ENCODE measurements at places on chromosomes 12 and 14.

- no peak for DNase-seq
Measured at GRCh38 chr14:35296545-35296944, 4.4 kb downstream of the PSMA6 start.

DNA sequence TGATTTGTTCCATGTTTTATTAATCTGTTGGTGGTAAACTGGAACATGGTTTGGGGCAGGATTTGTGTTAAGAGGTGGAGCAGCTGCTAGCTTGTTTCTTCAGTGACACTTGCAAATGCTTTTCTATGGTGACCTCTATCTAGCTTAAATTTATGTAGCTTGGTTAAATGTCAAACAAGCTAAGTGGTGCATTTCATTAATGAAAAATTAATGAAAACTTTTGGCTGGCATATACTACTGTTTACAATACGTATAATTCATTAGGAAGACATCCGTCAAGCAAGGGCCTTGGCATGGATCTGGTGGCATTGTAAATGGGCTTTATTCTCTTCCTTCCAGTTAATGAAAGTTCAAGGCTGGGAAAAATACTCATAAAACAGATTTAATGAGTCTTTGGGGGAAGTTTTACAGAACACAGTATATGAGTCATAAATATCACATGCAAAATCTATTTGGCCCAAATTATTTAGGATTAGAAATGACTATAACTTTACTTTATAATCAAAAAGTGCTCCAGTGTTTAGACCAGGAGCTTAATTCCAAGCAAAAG is 807.7 kb upstream of the SEL1L start:
- no peak for DNase-seq

- DNase-seq: no peak
Measured at GRCh38 chr14:52333108-52333507, 19.0 kb downstream of the PTGER2 start.

- no peak for DNase-seq
Measured at GRCh38 chr12:98127336-98127679, 388.1 kb upstream of the TMPO start.

DNA sequence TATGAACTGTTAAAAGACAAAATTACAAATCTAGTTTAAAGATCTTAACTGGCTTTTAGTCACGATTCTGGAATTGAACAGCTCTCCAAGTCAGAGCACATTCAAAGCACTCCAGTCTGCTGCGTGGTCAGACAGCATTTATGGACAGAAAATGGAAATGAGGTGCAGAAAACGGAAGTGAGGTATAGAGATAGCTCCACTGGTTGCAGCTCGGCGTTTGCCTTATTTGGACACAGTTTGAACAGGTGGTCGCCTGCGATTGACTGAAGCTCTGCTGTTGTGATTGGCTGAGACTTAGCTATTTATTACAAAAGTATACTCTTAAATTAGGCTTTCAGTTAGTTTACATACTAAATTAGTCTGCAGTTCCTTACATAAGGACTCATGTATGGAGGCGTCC is 28.3 kb downstream of the TRIM9 start:
- no peak for DNase-seq

- no peak for DNase-seq
Measured at GRCh38 chr12:54437243-54437642, 18.2 kb upstream of the ITGA5 start.

GRCh38 chr14:106318700-106319099 is 792.3 kb downstream of the TMEM121 start:
- DNase-seq: peak; percentile 68

DNA sequence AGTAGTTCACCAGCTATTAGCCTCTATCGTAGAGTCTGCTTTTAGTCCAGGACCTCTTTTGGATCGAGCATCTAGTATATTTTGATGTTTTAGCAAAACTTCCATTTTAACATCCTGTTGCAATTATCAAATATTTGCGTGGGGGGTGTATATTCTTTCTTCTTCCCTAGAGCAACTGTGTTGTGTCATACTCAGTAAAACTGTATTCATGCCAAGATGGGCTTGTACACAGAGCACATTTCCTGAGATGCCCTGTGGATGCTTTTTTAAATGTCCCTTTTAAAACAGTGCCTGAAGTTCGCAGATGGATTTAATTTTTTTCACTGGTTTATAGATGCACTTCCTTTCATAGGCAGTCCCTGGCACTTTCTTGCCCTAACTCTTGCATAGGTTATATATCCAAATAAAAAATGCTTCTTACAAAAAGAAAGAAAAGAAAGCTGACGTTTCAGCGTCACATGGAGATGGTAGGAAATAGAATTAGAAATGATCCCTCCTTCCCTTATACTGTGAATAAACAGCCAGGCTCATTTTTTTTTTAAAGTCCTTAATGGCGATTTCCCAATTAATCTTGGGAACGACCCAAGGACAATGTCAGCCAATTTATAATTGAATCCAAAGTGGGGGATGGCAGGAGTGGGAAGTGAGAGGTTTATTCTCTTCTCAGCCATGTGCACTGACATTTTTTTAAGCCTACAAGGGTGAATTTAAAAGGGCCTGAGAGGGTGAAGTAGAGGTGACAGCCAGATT is 247.0 kb downstream of the SLC41A2 start:
- no peak for DNase-seq

DNA sequence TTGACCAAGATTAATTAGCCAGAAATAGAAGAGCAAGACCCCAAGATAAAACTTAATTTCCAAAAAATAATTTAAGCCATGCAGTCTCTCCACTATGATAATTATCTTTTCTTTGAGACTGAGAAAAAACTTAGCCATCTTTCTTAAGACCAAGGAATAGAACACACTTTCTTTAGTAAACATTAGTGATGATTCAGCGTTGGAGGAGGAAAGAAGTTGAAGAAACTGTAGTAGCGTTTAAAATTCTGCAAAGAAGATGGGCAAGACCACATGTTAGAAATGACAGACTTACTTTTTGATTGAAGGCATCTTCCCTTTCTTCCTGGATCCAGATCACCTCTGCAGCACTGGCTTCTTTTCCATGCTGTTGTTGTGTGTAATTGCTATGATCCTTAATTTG is 124.8 kb upstream of the RASSF8 start:
- DNase-seq: no peak

GRCh38 chr14:75432411-75432810 is 4.6 kb downstream of the JDP2 start:
- no peak for DNase-seq

GRCh38 chr12:127245437-127245836 is 1021.5 kb upstream of the TMEM132C start:
- no peak for DNase-seq

GRCh38 chr12:39235990-39236767 is 206.7 kb downstream of the KIF21A start:
- no peak for DNase-seq

DNA sequence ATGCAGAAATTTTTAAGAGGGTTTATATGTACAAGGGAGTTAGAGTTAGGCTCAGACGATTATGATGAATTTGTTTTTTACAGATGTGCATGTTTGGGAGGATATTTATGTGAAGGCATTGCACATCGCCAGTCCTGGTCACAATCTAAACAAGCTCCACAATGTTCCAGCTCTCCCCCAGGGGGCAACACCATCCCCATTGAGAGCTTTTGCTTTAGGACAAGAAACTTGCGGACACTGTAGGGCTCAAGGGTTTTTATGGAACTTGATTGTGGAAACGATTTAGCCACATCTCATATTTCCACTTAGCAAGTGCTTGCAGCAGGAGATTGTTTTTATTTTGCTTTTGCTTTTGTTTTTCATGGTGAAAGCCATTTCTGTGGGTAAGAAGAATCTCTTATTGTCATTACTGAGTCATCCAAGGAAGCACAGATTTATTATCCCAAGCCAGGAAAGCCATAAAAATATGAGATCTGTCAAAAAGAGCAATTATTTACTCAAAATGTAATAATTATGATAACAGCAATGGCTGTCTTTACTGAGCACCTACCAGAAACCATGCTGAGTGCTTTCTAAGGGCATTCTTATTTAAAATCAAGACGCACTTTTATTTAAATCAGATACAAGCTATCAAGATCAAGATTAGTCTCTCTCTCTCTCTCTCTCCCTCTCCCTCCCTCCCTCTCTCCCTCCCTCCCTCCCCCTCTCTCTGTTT is 276.7 kb upstream of the SRRM4 start:
- no peak for DNase-seq

GRCh38 chr14:64845878-64846277 is 33.8 kb downstream of the SPTB start:
- no peak for DNase-seq

DNA sequence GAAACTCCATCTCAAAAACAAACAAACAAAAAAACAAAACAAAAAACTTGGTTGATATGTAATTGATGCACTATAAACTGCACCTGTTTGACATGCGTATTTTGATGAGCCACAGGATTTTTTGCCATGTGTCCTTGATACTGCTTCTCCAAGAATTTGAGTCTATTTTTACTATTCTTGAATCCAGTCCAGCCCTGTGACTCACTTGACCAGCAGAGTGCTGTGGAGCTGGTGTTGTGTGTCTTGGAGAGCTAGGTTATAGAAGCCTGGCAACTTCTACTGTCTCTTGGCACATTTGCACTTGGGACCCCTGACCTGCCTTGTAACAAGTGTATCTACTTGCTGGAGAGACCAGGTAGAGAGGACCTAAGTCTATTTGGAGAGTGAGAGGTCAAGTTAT is 52.0 kb downstream of the KLRG1 start:
- DNase-seq: no peak

All from GM13976 (cell line).